WERI-Rb-1 (cell line): ENCODE measurements at places on chromosomes 13 and 19.

DNA sequence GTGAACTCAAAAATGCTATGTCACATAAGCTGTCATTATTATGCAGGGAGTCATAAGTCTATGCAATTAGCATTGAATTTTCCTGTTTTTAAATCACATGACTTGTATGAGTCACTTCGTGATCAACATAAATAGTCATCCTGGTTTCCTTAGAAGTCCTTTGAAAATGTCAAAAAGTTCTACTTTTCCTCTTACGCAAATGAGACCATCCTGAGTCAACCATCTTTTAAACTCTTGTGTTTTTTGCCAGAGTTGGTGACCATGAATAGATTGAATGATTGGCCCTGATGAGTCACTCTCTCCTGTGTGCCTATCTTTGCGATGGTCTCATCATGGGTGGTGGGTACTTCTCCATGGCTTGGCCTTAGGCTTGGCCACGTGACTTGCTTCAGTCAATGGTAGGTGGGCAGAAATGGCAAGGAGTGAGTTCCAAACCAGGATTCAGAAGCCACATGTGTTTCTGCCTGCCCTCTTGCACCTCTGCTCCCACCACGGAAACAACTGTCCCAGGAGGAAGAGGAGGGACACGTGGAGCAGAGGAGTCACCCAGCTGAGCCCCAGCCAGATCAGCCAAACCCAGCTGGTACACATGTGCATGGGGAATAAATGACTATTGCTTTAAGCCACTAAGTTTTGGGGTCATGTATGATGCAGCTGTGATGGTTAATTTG is 123.5 kb upstream of the CACNA1A start:
- no peak for DNase-seq

GRCh38 chr19:5894704-5895349 is 8.8 kb downstream of the NDUFA11 start:
- no peak for DNase-seq

DNA sequence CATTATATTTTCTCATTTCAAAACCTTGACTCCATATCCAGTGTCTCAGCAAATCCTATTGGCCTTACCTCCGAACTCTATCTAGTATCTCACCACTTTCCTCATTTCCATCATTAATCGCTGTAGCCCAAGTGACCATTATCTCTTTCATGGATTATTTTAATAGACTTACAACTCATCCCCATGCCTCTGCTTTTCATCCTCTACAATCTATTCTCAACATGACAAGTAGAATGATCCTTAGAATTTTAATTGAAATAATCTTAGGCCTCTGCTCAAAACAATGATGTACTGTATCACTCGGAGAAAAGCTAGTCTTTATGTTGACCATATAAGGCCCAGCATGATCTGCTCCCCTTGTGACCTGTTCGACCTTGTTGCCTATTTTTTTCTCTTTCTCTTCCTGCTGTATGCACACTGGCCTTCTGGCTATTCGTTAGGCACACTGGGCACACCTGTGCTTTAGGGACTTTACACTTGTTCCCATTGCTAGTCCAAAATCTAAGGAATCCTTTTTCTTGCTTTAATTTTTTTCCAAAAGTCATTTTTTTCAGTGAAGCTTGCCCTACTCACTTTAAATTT is 21.4 kb downstream of the DNAJC15 start:
- DNase-seq = no peak

DNA sequence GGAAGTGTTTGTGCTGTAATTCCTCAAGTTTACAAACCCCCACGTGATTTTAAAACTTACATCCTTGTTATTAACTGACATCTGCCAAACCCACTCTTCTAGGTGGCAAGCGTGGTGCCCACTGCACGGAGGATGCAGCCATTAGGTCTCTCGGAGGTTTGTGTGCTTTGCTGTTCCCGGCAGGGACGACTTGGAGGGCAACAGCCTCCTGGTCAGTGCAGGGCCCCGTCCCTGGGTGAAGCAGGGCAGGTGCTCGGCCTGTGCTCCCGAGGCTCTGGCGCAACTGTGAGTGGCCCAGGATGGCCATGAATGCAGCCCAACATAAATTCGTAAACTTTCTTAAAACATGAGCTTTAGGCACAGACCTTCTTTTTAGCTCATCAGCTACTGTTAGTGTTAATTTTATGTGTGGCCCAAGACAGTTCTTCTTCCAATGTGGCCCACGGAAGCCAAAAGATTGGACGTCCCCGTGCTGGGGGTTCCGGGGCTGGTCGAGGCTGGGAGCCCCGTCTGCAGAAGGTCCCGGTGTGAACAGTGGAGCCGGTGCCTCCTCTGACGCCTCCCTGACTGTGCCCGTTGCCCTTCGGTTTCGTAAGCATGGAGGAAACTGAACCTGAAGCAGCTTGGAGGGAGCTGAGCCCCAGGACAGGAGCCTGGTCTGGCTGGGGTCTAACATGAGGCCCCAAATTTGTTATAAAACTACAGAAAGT is 11.9 kb downstream of the GAS6 start:
- peak; percentile 8 for DNase-seq

DNA sequence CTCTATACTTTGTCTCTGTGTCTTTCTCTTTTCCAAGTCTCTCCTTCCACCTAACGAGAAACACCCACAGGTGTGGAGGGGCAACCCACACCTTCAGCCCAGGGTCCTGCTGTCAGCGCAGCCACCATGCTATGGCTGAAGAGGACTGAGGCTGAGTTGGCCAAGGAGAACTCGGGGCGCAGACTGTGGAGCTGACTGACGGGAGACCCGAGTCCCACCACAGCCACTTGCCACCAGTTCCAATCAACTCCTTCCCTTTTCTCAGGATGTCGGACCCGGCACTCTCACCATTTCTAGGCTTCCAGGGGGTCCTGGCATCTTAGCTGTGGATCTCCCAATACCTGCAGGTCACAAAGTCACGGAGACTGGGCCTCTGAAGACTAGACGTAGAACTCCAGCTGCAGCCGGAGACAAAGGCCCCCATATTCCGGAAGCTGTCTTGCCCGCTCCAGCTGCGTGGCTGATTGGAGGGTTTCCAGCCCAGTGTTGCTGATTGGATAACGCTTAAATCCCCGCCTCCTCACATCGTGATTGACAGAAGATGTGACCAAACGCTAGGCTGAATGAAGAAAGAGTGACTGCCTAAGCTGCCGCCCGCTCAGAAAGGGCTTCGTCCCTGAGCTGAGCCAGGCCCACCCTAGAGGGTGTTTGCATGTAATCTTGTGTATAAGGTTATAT is 63.6 kb downstream of the ZNF429 start:
- DNase-seq = peak; percentile 74

- DNase-seq = no peak
Measured at GRCh38 chr19:4264812-4265211, 14.3 kb upstream of the SHD start.

GRCh38 chr13:34731486-34731885 is 210.6 kb upstream of the NBEA start:
- peak; percentile 75 for DNase-seq

- peak; percentile 50 for DNase-seq
Measured at GRCh38 chr19:41395355-41395754, 1.8 kb downstream of the EXOSC5 start.

DNA sequence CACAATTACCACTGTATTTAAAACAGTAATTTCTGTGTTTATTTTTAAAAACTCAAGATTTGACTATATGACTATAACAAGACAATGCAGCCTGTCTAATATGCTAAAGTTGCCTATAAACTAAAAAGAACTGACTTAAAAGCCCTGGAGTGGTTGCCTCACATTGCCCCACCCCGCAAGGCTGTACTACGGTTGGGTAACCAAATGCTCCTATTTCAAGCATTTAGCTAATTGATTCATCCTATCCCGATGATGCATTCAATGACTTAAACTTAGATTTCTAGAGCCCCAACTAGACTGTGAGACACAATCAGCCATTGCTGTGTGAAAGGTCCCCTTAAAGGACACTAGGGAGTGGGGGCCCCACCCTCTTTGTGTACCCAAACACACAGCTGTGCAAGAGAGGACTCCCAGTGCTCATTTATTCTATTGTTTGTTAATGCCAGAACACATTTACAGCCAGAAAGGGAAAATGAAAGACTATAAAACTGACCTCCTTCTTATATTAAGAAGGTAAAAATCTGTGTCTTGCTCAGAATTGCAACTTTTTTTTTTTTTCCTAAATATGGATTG is 66.9 kb downstream of the MIPEP start:
- no peak for DNase-seq

- peak; percentile 92 for DNase-seq
Measured at GRCh38 chr19:19515642-19516519, at the start of gene NDUFA13. Gene NDUFA13, plus strand, starts transcription at chr19:19516225. Its CDS starts 14 bp downstream, at chr19:19516239.

GRCh38 chr13:98937911-98938381 is 39.9 kb downstream of the DOCK9 start:
- peak; percentile 59 for DNase-seq

GRCh38 chr19:5954293-5954692 is 23.6 kb downstream of the RANBP3 start:
- DNase-seq = no peak

GRCh38 chr13:28473044-28473443 is 21.9 kb downstream of the FLT1 start:
- DNase-seq = no peak

- DNase-seq = no peak
Measured at GRCh38 chr13:49412749-49413148, 31.1 kb downstream of the CAB39L start.

DNA sequence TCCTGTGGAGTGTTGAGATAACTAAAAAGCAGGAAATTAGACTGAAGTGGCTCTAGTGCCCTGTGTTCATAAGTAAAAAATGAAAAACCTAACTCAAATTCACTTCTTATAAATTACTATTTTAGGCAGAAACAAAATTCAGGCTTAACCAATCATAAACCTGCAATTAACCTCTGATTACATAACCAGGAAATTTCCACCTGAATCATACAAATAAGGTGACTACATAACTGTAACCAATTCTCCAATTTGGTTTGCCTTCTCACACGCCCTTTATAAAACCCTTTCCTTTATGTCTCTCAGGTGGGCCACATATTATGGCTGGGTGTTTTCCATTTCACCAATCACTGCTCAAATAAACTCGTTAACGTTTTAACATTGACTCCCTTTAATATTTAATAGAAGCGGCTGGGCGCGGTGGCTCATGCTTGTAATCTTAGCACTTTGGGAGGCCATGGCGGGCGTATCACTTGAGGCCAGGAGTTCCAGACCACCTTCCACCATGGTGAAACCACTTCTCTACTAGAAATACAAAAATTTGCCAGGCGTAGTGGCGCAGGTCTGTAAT is 22.9 kb upstream of the ZNF724 start:
- DNase-seq = no peak

DNA sequence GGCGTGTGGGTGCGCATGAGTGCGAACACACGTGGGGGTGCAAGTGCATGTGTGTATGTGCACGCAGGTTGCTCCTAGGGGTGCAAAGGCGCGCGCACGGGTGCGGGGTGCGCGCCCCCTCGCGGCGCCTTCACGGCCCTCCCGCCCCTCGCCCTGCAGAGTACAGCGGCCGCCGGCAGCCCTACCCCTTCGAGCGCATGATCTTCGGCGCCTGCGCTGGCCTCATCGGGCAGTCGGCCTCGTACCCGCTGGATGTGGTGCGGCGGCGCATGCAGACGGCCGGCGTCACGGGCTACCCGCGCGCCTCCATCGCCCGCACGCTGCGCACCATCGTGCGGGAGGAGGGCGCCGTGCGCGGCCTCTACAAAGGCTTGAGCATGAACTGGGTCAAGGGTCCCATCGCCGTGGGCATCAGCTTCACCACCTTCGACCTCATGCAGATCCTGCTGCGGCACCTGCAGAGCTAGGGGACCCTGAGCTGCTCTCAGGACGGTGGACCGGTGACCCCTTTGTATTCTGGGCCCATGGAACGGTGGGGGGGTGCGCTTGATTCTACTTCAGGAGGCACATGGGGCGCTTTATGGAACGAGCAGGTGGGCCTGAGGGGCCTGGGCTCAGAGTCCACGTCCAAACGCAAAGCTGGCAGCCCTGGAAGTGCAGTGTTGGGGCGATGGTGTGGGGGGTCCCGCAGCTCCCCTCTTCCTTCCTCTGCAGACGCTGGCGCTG is 27.7 kb downstream of the TMEM161A start:
- DNase-seq = no peak

DNA sequence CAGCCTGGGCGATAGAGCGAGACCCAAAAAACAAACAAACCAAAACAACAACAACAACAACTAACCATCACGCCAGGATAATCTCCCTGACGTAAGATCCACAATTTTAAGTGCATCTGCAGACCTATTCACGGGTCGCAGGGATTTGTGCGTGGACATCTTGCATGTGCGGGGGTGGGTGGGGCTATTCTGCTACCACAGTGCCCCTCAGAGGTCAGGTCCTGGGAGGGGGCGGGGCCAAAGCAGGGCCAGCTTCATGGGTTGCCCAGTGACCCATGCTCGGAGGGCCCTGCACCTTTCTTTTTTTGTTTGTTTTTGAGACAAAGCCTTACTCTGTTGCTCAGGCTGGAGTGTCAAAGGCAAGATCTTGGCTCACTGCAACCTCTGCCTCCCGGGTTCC is 2.6 kb upstream of the CDC42EP5 start:
- no peak for DNase-seq

- no peak for DNase-seq
Measured at GRCh38 chr19:18021121-18021755, 13.3 kb downstream of the ARRDC2 start.

DNA sequence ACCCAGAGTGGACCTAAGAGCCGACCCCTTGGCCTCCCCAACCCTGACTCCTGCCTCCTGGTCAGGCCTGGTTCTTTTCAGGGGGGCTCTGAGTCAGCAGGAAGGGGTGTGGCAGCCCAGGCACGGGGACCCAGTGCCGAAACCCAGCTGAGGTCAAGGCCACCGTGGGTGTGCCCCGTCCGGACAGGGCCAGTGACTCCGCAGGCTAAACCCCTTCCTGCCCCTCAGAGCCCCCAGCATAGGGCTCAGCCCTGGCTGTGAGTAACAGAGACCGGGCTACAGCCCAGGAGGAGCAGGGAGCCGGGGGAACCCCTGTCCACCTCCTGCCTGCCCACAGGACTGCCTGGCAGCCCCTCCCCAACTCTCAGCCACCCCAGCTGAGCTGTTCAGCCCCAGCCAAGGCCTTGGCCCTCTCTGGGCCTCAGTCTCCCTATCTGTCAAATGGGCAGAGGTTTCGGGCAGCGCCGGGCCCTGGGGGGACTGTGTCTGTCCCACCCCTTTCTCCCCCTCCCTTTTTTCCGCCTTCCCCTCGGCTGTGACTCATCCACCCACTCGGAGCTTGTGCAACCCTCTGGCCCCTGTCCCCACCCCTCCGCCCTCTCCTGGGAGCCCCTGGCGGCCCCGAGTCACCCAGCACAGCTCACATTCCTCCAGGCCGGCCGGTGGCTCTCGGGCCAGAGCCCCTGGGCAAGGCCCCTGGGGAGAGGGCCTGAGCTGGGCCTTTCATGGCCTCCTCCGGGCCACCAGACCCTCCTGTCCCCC is 8.6 kb downstream of the ZBTB7A start:
- DNase-seq = peak; percentile 78
